ENCODE measurements at places on chromosomes 12 and 14.
A peak's percentile ranks its signal among the peaks of the same experiment; 100 is the strongest.

GRCh38 chr12:25502596-25502995 is 50.5 kb downstream of the LMNTD1 start:
- no peak for DNase-seq

DNA sequence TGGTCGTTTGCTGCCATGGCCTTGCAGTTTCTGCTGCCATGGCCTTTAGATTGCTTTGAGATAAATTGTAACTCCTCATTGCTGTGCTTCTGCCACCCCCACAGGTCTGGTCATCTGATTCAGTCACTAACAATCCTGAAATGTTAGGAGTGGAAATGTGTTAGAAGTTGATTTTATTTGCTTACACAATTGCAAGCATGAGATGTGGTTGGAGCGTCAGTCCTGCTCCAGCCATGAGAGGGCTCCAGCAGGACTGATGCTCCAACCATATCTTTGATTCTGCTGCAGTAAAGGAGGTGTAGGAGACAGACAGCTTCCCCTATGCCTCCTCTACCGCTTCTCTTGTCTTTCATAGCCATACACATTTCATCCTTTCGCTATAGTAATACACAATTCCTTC is 226.8 kb upstream of the RGS6 start:
- DNase-seq = no peak

DNA sequence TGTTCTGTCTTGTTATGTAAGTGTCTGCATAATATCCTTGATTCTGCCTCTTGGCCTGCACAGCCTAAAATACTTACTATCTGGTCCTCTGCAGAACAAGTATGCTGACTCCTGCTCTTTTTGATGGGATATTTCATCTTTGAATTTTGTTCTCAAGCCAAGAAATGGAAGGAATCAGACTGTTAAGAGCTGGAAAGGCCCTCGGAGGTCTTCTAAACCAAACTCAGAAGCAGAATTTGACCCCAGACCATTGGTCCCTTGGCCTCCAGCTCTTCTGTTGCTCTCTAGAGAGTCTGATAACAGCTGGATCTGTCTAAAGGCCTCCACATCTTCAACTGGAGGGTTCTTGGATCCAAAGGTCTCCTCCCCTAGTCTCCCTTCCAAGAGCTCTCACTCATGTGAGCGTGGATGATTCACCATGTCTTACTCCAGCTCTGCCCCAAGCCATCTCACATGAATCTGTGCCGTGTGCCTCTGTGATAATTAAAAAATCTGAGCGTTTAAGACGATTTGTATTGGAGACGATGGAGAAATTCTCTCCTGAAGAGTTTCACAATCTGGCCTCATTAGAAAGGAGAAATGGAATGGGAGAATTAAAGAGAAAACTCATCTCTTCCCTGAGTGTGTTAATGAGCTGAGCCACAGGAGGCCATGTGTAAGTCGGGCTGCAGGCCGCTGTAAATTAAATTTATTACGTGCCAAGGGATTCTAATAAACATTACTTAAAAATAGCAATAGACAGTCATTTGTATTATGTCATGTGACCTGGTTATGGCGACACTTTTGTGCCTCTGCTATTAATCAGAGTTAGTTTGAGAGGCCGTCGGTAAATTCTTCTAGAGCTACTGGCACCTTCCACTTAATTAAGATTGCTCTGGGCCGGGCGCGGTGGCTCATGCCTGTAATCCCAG is 15.4 kb upstream of the PRIMA1 start:
- no peak for DNase-seq

- DNase-seq = no peak
Measured at GRCh38 chr14:22097586-22098292, 424.1 kb upstream of the OR4E1 start.

- no peak for DNase-seq
Measured at GRCh38 chr14:103451401-103451800, 66.2 kb downstream of the MARK3 start.

- no peak for DNase-seq
Measured at GRCh38 chr12:102690253-102690652, 209.9 kb upstream of the IGF1 start.

DNA sequence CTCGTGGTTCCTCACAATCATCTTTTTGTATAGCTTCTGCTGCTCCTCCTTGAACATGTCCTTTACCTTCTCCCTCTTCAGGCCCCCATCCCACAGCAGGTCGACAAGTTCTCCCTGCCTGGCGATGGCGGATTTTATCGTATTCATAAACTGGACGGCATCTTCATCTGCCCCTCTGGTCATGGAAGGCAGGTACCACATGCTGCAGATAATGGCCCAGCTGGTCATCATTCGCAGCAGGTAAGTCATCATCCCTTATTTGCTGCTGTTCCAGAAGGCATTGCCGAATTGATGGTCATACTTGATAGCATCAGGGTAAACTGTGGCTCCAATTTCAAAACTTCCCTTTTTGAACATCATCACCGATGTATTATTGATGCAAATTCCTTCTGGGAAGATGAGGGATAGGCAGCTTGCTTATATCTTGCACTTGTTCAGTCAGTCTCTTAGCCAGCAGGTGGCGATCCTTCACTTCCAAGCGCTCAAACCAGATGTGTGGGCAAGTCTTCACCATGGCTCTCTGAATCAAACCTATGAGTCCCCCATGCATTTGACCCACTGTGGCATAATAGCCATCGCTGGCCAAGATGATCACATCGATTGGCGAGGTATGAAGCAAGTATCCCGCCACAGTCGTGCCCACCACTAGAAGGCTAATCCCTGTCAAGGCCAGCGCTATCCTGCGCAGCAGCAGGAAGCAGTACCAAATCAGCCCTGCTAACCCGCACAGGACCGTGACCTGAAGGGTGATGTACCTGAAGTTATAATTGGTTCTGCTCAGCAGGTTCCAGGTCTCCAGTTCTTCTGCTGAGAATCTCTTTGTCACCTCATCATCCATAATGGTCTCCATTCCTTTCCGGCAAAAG is 381.5 kb upstream of the STXBP6 start:
- no peak for DNase-seq

DNA sequence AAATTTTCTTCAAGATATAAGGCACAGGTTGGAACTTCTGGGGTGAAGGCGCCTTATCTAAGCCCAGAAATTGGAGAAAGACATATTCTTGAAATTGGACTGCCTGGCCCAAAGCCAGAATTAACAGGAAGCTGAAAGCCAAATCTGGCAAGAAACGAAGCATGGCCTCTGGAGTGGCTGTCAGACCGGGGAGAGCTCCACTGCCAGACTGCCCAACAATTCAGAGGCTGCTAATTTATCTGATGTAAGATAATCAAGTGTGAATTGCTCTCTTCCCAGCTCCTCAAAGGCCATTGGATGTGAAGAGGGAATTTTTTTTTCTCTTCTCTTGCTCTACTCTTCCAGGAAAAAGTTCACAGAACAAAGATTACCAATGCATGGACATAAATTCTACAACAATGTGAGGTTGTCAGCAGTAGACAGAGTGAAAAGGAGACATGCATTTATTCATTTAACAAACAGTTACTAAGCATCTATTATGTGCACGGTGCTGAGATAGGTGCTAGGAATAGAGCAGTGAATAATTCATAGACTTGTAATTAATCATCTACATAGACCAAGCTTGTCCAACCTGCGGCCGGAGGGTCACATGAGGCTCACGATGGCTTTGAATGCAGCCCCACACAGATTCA is at the start of gene GDF3:
Gene GDF3 (minus strand): TSS at position 210 of the 632 bp plus-strand sequence. CDS start 47 bp downstream, at position 163.
- DNase-seq = no peak

DNA sequence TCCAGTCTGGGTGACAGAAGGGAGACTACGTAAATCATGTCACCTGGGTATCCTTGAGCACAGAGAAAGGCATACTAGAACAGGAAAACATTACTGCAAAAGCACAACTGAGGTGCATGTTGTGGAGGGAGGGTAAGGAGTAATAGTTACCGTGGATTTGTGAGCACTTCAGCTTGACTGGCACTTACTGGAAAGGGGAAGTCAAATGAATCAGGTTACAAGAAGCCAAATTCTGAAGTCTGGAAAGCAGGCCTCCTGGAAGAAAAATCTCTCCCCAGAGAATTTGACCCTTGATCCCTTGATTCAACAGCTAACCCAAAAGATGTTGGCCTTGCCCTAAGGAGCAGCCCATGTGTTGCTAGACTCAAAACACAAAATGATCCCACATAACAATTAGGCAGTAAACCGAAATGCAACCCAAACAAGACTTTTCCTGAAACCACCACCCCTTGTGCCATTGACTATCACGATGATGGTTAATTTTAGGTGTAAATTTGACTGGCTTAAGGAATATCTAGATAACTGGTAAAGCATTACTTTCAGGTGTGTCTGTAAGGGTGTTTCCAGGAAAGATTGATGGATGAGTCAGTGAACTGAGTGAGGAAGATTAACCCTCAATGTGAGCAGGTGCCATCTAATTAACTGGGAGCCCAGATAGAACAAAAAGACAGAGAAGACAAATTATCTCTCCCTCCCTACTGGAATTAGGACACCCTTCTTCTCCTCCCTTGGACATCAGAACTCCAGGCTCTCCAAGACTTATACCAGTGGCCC is 108.8 kb downstream of the SLC25A21 start:
- DNase-seq = no peak

DNA sequence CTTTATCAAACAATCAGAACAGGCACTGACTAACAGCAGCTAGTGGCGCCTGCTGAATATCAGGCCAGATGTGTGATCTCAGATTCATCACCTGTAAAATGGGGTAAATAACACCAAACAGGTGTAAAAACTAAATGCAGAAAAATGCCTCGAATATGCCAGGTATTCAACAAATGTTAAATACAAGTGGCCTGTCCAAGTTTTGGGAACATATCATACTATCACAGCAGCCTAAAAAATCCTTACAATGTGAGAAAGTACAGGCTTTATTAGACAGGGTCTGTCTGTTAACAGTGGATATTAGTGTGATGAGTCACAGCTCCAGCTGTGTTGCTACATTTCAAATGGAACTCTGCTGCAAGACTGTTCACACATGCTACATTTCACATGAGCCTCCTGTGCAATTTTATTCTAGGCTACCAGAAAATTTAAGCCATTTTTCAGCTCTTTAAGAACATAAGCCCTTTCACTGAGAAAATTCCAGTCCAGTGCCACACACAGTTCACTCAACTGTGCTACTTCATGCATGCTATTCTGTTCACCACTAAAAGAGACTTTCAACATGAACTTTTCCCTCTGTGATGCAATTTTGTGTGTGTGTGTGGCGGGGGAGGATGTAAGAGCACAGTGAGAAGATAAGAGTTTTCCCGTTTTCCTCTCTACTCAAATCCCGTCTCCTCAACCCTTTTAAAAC is 56.7 kb downstream of the MSRB3 start:
- no peak for DNase-seq

DNA sequence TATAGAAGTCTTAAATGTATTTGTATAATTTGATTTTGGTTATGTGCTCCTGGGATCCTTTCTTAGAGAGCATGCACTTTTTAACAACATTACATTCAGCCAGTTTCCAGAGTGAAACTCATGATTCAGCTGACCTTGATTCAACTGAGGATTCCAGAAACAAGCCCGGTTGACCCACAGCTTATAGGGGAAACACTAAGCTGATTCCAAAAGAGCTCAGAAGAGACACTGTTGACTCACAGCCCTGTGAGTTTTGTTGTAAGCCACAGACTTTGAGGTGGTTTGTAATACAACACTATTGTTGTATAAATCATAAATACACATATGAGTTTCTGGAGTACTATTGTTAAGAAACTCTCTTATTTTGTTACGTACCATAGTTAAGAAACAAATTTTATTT is 133.8 kb upstream of the MGAT4C start:
- no peak for DNase-seq

DNA sequence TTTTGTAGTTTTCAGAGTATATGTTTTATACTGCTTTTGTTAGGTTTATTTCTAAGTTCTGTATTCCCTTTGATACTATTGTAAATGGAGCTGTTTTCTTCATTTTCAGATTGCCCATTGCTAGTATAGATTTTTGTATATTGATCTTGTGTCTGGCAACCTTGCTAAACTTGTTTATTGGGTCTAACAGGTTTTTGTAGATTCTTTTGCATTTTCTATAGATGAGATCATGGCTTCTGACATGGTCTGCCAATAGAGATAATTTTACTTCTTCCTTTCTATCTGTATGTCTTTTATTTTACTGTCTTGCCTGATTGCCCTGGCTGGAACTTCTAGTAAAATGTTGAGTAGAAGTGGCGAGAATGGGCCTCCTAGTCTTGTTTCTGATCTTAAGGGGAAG is 40.3 kb downstream of the ANKRD9 start:
- no peak for DNase-seq

- DNase-seq = no peak
Measured at GRCh38 chr12:62331306-62331705, 71.1 kb downstream of the USP15 start.

- no peak for DNase-seq
Measured at GRCh38 chr12:128840862-128841468, 12.3 kb upstream of the GLT1D1 start.

- no peak for DNase-seq
Measured at GRCh38 chr12:93061473-93062419, 132.7 kb upstream of the EEA1 start.

GRCh38 chr14:74217672-74218448 is 21.4 kb upstream of the VSX2 start:
- DNase-seq = peak; percentile 44

GRCh38 chr14:89807892-89808291 is 146.6 kb downstream of the EFCAB11 start:
- no peak for DNase-seq

DNA sequence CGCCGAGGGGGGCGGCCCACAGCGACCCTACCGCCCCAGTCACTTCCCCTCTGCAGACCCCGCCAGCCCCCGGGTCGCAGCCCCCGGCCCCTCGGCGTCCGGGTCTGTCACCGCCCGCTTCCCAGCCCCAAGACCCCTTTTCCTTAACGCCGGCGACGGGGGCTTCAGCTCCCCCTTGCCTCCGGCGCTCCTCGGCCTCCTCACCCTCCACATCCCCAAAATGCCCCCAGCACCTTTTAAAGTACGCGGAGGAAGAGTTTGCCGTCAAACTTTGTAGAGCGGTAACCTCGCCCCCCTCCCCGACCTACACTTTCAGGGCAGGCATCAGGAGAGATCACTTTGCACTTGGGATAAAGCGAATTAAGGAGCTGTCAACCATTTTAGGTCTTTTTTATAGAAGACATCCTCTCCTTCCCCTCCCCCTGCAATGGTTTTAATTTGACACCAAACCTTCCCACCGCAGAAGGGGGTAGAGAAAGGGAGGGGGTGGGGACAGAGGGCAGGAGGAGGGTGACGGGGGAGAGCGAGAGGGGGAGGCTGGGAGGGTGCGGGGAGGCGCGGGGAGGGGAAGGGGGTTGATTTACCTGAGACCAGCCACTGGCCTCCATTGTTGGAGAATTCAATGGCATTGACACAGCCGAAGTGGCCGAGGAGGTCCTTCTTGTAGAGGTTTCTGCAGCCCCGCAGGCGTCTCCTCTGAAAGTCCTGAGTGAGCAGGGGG is 578 bp downstream of the DCAF5 start:
- DNase-seq = peak; percentile 25

DNA sequence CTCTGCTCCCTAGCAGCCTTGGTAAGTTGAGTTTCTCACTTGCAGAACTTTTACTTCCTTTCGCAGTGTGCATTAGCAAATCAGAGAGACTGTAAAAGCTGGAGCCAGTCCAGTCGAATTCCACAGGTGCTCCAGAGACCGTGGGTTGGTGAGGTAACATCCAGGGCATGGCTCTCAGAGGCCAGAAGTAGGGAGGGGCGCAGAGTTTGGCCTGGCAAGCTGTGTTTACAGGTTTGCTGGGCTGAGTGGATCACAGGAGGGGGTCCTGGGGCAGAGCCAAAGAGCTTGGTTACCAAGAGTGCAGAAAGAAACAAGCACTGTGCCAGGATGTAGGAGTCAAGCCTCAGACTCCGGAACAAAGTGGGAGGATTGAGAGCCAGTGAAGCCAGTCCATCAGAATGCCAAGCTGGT is 10.2 kb upstream of the BHLHE41 start:
- no peak for DNase-seq

GRCh38 chr12:87985069-87985675 is 44.0 kb downstream of the C12orf50 start:
- no peak for DNase-seq
